A673 (cell line): ENCODE measurements at places on chromosomes 4 and X. TPM values are rescaled to one million over a fixed set of nuclear protein-coding genes. Genes with fewer than 3 reads are reported as not detected.

SSX3 gene
- 0.81 and 1.2 TPM in 2 replicates for total RNA-seq

PABPC4L gene
- total RNA-seq: 3.4 and 4.4 TPM in 2 replicates

GUCY1A1 gene
- 0.07 and 0.37 TPM in 2 replicates for total RNA-seq

BTK gene
- not detected in 2 replicates for total RNA-seq

NSG1 gene
- total RNA-seq: 1.3 and 2.7 TPM in 2 replicates

TCEAL5 gene
- total RNA-seq: 0.26 and 0.58 TPM in 2 replicates

GRCh38 chrX:39439906-39440798 lies 638.9 kb downstream of the MID1IP1 start:
- no peaks in the 10 kb centered on the region for H3K27me3 ChIP-seq
- H3K36me3 ChIP-seq: no peaks in the 10 kb centered on the region

DNA sequence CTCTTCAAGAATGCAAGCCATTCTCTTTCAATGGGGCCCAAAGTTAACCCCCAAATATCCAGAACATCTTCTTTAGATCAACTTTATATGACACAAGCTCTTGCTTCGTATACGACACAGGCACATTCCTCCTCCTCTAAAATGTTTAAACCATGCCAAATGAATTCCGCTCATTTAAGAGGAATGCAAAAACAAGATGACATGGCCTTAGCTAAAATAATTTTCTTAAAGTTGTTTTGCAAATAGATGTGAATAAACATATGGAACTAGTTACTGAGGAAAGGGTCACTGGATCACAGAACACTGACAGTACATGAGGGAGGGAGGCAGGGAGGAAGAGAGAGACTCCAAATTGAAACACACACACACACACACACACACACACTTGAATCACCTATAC lies 97.4 kb downstream of the RASL11B start:
- no peak overlapping the region for H3K4me3 ChIP-seq
- no peaks in the 10 kb centered on the region for H3K4me1 ChIP-seq
- DNase-seq: no peak
- H3K27me3 ChIP-seq: no peaks in the 10 kb centered on the region

DNA sequence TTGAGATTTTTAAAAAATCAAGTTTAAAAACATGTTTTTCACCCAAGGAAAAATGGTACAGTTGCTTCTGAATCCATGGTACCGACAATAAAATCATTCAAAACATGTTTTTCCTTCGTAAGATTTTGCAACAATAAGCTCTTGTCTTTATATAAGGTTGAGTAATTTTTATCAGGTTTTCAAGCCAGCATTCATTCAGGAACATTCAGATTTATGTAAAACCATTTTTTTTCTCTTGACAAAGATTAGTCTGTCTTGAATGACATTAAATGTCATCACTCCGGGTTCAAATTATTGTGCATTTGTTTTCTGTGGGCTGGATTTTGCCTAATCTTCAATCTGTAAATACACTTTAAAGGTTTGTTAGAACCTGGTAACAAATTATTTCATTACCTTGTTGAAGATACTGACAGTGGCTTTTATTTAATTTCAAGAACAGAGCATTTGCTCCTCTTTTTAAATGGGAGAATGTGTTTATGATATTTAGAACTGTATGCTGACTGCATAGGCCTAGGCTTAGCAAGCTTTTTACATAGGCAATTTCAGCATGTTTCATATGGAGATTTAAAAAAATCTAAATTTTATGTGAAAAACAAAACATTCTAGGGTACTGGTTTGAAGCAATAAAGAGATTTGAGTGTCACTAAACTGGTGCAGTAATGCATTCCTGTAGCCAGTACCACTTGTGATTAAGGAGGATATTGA lies 336.4 kb upstream of the HAND2 start:
- no peak overlapping the region for H3K27ac ChIP-seq
- no peaks in the 10 kb centered on the region for H3K27me3 ChIP-seq
- H3K4me3 ChIP-seq: no peak overlapping the region
- no peaks in the 10 kb centered on the region for H3K36me3 ChIP-seq
- H3K4me1 ChIP-seq: no peaks in the 10 kb centered on the region

- DNase-seq: no peak
- H3K27ac ChIP-seq: no peak overlapping the region
- H3K4me3 ChIP-seq: no peak overlapping the region
- H3K4me1 ChIP-seq: no peaks in the 10 kb centered on the region
Measured at GRCh38 chr4:9925750-9926439, 95.4 kb downstream of the SLC2A9 start.

GRCh38 chr4:188043154-188043553 lies 47.6 kb downstream of the ZFP42 start:
- no peaks in the 10 kb centered on the region for H3K4me1 ChIP-seq
- H3K27me3 ChIP-seq: peaks cover 8% of the 10 kb centered on the region

- no peaks in the 10 kb centered on the region for H3K4me1 ChIP-seq
- H3K27ac ChIP-seq: no peak overlapping the region
- H3K4me3 ChIP-seq: no peak overlapping the region
- H3K36me3 ChIP-seq: no peaks in the 10 kb centered on the region
Measured at GRCh38 chrX:19462231-19462630, 53.1 kb downstream of the MAP3K15 start.

DNA sequence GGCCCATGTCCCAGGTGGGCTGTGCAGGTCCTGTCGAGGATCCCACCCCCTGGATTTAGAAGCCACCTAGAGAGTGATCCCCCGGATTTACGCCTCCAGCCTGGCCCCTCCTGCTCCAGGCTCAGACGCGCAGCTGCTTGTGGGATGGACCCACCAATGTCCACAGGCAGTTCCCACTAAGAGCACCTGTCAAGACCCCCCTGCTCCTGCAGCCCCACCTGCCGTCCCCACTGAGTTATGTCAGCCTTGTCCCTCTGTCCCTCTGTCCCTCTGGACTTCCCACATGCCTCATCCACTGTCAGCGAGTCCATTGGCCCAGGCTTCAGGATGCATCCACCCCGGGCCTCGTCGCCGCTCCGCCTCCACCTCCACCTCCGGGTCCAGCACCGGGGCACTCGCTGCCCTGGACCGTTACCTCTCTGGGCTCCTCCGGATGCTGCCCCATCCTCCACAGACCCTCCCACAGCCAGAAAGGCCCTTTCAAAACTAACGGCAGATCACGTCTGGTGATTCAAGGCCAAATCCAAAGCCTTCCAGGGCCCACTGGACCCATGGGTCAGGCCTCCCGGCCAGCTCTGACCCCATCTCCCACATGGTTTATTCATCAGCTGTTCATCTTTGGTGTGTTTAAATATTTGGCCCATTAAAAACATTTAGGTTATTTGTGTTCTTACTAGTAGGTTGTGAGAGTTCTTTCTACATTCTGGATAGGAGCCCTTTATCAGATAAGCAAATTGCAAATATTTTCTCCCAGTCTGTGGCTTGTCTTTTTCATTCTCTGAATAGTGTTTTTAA lies 28.3 kb downstream of the HTRA3 start:
- no peaks in the 10 kb centered on the region for H3K4me1 ChIP-seq
- no peak for DNase-seq
- no peak overlapping the region for H3K27ac ChIP-seq
- no peak overlapping the region for H3K4me3 ChIP-seq
- H3K27me3 ChIP-seq: no peaks in the 10 kb centered on the region
- no peaks in the 10 kb centered on the region for H3K36me3 ChIP-seq

DNA sequence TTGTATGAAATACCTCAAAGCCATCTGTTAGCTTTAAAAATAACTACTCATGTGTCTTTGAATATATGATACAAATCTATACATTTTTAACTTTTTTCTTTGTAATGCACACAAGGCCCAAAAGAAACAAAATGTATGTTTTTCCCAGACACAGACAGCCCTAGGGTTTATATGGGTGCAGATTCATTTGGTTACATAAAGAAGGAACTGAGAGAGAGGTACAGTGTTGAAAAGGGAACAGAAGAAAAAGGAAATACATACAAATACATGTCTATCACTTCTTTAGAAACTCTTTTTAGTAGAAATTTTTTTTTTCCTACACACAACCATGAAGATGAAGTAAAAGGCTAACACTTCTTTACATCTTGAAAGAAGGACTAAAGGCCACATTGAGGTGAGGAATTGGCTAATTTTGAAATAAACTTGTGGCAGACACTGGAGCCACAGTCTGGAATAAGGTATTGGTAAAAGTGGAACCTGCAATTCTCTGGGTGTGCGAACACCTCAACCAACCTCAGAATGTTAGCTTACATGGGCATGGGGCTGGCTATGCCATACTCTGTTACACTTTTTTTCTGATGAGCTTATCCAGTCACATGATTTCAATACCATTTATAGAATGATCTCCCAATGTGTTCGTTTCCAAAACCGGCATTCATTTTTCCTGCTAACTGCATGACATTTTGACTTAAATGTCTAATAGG lies 67.9 kb downstream of the FAM47C start:
- no peaks in the 10 kb centered on the region for H3K4me1 ChIP-seq
- no peak for DNase-seq
- H3K36me3 ChIP-seq: no peaks in the 10 kb centered on the region
- H3K4me3 ChIP-seq: no peak overlapping the region
- no peaks in the 10 kb centered on the region for H3K27me3 ChIP-seq

DNA sequence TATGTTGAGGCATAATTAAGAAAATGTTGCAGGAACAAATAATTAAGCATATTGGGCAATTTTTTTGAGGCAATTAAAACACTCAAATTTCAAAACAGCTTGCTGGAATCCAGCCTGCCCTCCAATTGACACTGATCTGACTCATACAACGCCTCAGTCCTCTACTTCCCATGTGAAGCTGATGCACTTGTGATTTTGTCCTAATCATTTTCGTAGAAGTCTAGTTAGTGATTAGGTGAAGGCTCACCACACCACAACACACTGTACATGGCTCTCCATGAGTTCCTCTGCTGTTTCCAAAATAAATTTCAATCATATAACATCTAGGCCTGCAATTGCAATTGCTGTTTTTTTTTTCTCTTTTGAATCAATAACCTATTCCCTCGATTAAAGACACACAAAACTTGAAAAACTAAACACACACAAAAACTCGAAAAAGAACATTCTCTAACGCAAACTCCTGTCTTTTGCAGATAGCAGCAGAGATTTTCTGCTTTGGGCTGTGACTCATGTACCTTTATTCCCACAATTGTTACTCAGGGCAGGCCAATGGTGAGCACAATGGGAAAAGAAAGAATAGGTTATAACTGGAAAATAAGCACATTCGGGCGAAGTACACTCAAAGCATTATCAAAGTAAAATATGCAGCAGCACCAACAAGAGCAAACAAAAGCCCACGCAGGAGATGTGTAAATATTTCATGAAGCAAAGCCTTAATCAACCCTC lies 1.7 kb downstream of the GPRIN3 start:
- H3K4me1 ChIP-seq: no peaks in the 10 kb centered on the region
- H3K27ac ChIP-seq: no peak overlapping the region
- H3K4me3 ChIP-seq: no peak overlapping the region
- H3K36me3 ChIP-seq: no peaks in the 10 kb centered on the region

DNA sequence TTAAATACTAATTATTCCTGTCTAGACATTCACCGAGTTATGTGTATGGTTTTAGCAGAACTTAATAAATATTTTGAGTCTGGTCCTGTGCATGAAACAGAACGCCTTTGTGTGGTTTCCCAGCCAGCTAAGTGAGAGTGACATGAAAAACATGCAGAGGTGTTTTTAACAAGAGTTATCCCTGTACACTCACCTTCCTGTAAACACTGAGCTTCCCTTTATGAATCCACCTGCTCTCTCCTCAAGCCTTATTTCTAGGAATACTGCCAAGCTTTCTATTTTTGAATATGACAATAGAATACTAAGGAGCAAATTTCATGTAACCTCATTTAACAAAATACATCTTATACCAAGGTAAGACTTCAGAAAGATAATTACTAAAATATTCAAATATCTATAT lies 270.3 kb upstream of the CTSO start:
- H3K36me3 ChIP-seq: no peaks in the 10 kb centered on the region
- H3K4me1 ChIP-seq: no peaks in the 10 kb centered on the region
- DNase-seq: no peak
- H3K4me3 ChIP-seq: no peak overlapping the region

DNA sequence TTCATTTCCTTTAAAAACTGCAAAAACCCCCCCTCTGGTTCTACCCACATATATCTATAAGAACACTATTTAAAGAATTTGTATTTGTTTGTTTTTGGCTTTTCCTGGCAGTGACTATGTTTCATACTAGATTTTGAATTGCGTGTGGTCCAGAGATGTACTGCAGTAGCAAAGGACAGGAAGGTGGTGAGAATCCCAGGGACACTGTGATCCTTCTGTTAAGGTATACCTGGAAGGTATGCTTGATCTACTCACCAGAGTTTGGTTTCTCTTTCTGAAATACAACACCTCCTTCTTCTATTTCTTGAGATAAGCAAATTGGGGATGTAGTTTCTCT lies 129.6 kb upstream of the RASGEF1B start:
- no peak overlapping the region for H3K27ac ChIP-seq
- H3K4me3 ChIP-seq: no peak overlapping the region
- no peaks in the 10 kb centered on the region for H3K4me1 ChIP-seq
- no peak for DNase-seq
- no peaks in the 10 kb centered on the region for H3K36me3 ChIP-seq

DNA sequence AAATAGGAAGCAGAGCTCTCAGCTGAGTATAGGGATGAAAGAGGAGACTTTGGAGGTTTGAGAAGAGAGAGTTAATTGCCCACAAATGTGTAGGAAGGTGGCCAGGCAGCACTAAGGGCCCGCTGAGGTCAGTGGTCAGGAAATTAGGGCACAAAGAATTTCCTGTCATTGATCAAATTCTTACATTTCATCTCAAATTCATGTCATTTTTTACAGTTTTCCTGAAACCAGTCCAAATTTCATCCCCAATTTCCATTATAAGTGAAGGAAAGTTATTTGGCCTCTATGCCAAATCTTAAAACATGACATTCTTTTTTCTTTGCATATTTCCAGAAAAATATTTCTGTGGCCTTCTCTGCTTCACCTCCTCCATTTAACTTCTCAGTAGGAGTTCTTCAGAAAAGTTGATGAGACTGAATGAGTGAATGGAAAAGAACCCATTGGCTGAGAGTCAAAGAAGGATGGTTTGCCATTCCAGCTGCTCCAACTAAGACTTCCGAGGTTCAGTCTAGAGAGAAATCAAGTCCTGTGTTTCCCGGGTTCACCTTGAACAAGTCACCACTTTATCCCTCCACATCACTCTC lies 68.7 kb upstream of the SPRY1 start:
- H3K36me3 ChIP-seq: no peaks in the 10 kb centered on the region
- peak; percentile 10 for DNase-seq
- no peak overlapping the region for H3K4me3 ChIP-seq
- no peak overlapping the region for H3K27ac ChIP-seq
- no peaks in the 10 kb centered on the region for H3K27me3 ChIP-seq

DNA sequence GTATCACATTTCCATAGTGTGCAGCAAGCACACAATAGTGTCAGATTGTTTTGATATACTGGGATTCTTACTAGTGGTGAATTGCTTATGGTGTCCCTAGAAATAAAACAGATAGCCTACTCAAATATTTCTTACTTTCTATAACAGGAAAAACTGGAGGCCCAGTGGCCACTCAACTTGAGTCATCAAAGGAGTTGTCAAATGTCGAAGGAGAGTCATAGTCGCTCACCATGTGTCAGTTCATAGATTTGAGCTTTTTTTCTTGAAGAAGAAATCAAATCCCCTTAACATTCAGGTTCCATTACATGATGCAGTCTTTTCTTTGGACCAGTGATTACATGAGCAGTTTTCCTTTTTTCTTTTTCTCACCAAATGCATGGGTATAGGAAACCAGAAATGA lies 1271.0 kb downstream of the RAPGEF2 start:
- H3K27me3 ChIP-seq: no peaks in the 10 kb centered on the region
- H3K27ac ChIP-seq: no peak overlapping the region
- no peaks in the 10 kb centered on the region for H3K4me1 ChIP-seq
- no peak overlapping the region for H3K4me3 ChIP-seq
- no peak for DNase-seq

GRCh38 chr4:165514739-165515138 lies 135.9 kb downstream of the CPE start:
- no peaks in the 10 kb centered on the region for H3K27me3 ChIP-seq
- DNase-seq: no peak
- no peaks in the 10 kb centered on the region for H3K36me3 ChIP-seq
- H3K27ac ChIP-seq: no peak overlapping the region
- H3K4me1 ChIP-seq: no peaks in the 10 kb centered on the region
